ENCODE measurements at places on chromosomes 2 and 18.

- DNase-seq: no peak
These were observed 159.5 kb downstream of the SEPTIN10 start for GRCh38 chr2:109454304-109454703.

DNA sequence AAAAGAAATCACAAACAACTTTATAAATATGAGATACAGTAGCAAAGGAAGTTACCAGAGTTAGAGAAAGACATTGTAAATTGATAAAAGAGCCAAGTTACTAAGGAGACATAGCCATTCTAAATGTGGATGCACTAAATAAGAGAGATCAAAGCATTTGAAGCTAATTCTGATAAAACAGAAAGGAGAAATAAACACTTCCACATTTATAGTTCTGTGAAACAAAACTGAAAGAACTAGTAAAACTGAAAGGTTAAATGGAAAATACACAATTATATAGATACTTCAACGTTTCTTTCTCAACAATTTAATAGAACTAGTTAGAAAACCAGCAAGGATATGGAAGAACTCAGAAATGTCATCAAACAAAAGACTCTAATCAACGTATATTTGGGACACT is 309.0 kb upstream of the CDH2 start:
- no peak for DNase-seq

- no peak for DNase-seq
These were observed 711 bp downstream of the SFXN5 start for GRCh38 chr2:73070643-73071359.

DNA sequence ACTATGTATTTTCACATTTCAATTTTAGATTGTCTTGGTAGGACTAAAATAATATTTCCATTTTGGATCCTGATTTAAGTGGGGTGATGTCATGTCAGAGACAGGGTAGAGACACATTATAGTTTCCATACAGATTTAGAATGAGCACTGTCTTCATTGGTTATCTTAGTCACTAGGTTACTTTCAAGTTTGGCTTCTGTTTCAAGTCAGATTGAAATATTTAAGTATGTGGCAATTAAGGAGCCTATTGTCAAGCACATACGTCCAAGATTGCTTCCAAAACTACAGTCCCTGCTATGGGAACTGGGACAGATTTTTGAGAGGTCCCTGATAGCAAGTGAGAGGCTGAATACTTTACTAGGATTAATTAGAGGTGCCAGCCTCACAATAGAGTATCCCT is 89.2 kb upstream of the FAM117B start:
- DNase-seq: no peak

GRCh38 chr18:77906103-77906892 is 656.6 kb downstream of the GALR1 start:
- no peak for DNase-seq
